ENCODE measurements at places on chromosomes 12 and 14.

- no peak for DNase-seq
Measured at GRCh38 chr14:69561893-69562292, 12.8 kb downstream of the CCDC177 start.

DNA sequence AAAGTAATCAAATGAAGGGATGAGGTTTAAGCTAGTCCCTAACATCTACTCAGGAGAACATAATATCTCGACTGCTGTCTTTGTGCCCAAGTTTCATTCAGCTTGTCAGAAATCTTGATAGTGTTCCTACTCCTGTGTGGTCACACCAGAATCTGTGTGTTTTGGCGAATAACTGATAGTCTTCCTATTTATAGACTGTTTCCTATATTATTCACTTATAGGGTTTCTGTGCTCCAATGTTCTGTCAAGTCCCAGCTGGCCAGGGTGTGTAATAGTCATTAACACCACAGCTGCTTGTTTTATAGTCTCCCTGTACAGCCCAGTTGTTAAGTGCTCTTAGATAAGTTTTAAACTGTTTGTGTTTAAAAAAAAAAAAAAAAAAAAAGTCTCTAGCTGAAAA lies 45.9 kb downstream of the GPR135 start:
- no peak for DNase-seq

GRCh38 chr14:64324461-64324860 lies 30.3 kb upstream of the ESR2 start:
- no peak for DNase-seq

DNA sequence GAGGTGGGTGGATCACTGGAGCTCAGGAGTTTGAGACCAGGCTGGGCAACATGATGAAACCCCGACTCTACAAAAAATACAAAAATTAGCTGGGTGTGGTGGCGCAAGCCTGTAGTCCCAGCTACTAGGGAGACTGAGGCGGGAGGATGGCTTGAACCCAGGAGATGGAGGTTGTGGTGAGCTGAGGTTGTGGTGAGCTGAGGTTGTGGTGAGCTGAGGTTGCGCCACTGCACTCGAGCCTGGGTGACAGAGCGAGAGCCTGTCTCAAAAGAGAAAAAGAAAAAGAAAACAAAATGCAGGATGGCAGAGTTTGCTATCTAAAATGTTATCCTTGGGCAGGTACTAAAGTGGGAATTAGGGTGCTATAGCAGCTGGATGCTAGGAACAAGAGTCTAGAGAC lies 10.8 kb upstream of the GPRC5A start:
- no peak for DNase-seq

DNA sequence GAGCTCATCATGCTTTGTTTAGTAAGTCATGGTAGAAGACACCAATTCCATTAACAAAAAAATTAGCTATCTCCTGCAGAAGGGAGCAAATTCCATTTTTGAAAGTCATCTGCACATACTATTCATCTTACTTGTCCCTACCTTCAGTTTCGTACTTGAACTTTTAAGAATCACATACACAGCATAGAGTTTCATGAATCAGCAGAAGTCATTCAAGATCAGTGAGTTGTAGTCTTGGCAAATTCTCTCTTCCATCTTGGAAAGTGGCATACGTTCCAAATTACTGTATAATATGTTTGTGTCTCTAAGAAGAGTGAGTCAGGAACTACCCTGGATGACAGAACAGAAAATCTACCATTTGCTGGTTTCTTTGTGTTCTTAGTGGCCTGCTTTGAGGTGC lies 14.1 kb downstream of the VRK1 start:
- DNase-seq = no peak

GRCh38 chr14:89566644-89567415 lies 149.8 kb upstream of the FOXN3 start:
- DNase-seq = no peak

- DNase-seq = no peak
Measured at GRCh38 chr14:106269029-106269428, 742.6 kb downstream of the TMEM121 start.

DNA sequence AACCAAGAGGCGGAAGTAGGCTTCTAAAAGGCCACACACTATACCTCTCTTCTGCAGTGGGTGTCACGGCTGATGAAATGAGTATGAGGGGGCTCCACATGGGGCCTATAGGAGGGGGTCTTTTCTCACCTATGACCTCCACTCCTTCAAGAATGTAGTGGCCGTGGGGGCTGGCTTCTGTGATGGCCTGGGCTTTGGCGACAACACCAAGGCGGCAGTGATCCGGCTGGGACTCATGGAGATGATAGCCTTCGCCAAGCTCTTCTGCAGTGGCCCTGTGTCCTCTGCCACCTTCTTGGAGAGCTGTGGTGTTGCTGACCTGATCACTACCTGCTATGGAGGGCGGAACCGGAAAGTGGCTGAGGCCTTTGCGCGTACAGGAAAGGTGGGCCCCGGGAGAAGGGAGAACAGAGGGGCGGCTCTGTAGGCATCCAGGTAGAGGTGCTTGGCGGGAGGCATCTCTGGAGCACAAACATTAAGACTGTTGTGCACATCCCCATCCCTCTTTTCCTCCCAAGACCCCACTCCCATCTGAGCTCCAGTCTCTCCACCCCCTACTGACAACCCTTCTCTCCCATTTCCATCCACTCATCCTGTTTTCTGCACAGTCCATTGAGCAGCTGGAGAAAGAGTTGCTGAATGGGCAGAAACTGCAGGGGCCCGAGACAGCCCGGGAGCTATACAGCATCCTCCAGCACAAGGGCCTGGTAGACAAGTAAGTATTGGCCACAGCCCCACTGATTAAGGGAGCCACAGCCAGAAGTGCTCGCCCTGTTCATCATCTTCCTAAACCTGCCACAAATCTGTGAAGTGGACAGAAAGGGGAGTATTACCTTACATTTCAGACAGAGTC lies 3.8 kb downstream of the GPD1 start:
- no peak for DNase-seq

DNA sequence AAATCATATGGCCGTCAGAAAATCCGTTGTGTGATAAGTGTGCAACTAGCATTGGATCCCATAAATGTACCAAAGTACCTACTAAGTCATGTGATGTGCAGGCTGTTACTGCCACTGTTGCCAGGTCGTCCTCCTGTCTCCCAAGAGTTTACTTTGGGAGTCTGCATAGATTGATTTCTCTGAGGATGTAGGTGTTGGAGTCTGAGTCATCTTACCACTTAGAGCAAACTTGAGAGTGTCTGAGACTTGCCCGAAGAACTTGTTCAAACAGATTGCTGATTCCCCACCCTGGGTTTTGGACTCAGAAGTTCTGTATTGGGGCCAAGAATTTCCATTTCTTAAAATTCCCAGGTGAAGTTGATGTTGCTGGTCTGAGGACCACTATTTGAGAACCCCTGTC lies 11.4 kb downstream of the TMX1 start:
- DNase-seq = no peak

- DNase-seq = peak; percentile 21
Measured at GRCh38 chr12:88035907-88036289, 6.7 kb upstream of the C12orf50 start.

- peak; percentile 38 for DNase-seq
Measured at GRCh38 chr12:52213564-52214420, 19.3 kb upstream of the KRT7 start.

DNA sequence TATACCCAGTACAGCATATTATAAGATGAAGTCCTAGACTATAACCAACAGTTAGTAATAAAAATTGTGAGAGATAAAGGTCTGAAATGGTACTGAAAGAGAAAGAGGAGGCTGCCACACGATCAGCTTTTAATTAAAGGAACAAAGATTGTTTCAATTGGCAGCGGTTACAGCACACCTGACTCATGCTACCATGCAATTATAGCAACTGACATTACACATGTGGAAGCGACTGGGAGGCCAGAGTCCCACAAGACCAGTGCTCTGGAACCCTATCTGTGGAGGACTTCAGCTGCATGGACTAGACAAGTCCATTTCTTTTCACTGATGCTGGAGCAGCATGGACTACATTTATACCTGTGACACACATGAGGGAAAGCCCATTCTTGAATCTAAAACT lies 55.2 kb downstream of the SEL1L start:
- DNase-seq = no peak

DNA sequence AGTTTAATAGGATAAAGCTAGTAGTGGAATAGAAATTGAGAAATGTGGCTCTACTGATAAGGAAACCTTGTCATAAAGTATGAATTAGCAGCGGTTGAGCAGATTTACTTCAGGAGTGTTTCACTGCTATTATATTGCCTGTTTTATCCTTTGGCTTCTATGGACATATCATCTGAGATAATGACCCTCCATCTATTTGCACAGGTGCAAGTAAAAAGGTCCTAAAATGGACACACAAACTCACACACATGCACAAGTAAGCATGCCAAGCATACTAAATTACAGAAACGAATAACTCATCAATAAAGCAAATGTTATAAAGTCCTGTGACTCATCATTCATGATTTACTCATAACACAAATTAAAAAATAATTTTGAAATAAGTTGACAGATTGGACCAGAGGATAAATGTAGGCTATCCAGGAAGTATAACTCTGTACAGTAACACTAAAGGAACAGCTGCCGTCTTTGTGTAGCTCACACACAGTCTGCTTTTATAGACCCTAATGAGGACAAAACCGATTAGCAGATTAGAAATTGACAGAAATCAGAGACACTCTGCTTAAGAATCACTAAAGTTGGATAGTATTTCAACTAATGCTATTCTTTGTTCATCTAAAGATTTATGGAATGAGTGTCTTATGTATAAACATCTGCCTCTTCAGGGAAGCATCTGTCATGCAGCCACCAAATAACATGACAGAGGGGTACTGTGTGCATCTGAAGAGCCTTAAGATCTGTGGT lies 73.9 kb downstream of the SYT1 start:
- peak; percentile 95 for DNase-seq

- no peak for DNase-seq
Measured at GRCh38 chr12:75322464-75322863, 7.7 kb downstream of the CAPS2 start.

GRCh38 chr12:132484891-132485441 lies 5.0 kb upstream of the FBRSL1 start:
- DNase-seq = no peak

GRCh38 chr12:42015051-42015461 lies 129.6 kb downstream of the GXYLT1 start:
- DNase-seq = no peak

DNA sequence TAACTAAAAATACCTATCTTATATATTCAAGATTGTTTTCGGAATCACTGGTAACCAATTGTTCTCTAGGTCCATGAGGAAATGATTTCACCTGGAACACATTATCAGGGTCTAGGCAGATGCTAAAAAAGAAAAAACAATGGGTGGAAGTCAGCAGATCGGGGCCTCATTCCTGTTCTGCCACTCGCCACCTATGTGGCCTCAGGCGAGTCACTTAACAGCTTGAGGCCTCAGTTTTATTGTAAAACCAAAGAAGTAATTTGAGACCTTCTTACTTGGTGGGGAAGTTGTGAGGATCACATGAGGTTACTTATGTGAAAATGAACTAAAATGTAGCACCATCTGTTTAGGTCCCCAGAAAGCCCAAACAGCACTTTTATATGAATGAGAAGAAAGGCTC lies 6.2 kb upstream of the RNASE10 start:
- DNase-seq = no peak

- DNase-seq = peak; percentile 64
Measured at GRCh38 chr14:34322940-34323418, 139.1 kb downstream of the SPTSSA start.

- DNase-seq = no peak
Measured at GRCh38 chr12:45433441-45433868, 217.6 kb downstream of the ANO6 start.

DNA sequence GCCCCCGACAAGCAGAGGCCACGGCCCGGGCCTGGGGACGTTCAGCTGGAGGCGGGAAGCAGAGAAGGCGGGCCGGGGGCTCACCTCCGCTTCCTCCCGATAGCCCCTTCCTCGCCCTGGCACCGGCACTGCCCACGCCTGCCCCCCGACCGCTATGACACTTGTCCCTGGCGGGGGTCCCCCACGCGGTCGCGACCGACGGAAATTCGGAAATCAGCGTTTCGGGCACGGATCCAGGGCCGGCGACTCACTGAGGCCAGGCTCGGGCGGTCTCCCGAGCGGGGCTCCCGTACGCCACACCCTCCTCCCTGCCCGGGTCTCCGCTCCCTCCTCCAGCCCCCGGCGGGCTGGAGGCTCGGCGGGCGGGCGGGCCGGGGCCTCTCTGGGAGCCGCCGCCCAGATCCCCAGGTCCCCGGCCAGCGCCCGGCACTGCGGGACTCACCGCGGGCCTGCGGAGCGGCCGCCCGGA lies 581 bp downstream of the PITPNM2 start:
- no peak for DNase-seq

GRCh38 chr12:58174316-58174715 lies 232.9 kb downstream of the ATP23 start:
- DNase-seq = no peak

GRCh38 chr12:105706973-105707334 lies 376.5 kb downstream of the C12orf75 start:
- no peak for DNase-seq

GRCh38 chr14:79829405-79830166 lies 381.7 kb downstream of the DIO2 start:
- no peak for DNase-seq

GRCh38 chr12:55673638-55674037 lies 34.1 kb downstream of the ITGA7 start:
- no peak for DNase-seq

GRCh38 chr14:78005325-78005724 lies 164.8 kb upstream of the NRXN3 start:
- DNase-seq = peak; percentile 13

GRCh38 chr12:120092551-120093335 lies 23.8 kb downstream of the RAB35 start:
- no peak for DNase-seq

GRCh38 chr12:79591988-79592387 lies 98.8 kb downstream of the PAWR start:
- DNase-seq = no peak

GRCh38 chr12:132610051-132610759 lies at the start of gene LRCOL1:
LRCOL1 (minus strand) TSS chr12:132610582; CDS start chr12:132606251, 4,331 bp downstream.
- no peak for DNase-seq

DNA sequence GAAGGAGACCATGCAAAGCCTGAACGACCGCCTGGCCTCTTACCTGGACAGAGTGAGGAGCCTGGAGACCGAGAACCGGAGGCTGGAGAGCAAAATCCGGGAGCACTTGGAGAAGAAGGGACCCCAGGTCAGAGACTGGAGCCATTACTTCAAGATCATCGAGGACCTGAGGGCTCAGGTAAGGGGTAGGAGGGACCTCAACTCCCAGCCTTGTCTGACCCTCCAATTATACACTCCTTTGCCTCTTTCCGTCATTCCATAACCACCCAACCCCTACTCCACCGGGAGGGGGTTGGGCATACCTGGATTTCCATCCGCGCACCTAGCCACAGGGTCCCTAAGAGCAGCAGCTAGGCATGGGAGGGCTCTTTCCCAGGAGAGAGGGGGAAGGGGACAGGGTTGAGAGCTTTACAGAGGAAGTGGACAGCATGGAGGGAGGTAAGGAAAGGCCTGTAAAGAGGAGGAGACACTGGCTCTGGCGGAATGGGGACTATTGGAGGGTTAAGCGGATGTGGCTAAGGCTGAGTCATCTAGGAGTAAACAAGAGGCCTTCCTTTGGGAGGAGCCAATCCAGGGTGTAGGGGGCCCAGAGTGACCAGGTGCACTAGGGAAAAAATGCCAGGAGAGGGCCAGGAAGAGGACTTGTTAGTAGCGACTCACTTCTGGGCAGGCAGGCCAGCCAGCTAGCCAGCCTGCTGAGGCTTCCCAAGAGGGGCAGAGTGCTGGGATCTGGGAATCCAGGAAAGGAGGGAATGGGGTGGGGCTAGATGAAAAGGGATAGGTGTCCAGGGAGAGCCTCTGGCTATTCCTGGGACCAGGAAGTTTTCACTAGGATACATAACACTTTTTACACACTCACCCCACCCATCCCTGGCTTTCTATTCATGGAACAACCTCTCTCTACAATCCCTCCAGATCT lies 754 bp downstream of the KRT18 start:
- DNase-seq = peak; percentile 86

All from NCI-H748 treated with DMSO at 0.1 percent for 48 hours (cell line).